Activated T-cell treated with anti-CD3 and anti-CD28 coated beads for 48 hours (primary cell): ENCODE measurements at places on chromosomes 4 and X.

GRCh38 chr4:8318509-8318908, 49.0 kb downstream of the HTRA3 start:
- DNase-seq = no peak

GRCh38 chr4:12897954-12898353, 586.2 kb downstream of the RAB28 start:
- no peak for DNase-seq

- no peak for DNase-seq
Observed at GRCh38 chr4:1014291-1015167, 3.1 kb downstream of the FGFRL1 start.

- DNase-seq = no peak
Observed at GRCh38 chr4:5992171-5992827, 25.9 kb downstream of the C4orf50 start.

DNA sequence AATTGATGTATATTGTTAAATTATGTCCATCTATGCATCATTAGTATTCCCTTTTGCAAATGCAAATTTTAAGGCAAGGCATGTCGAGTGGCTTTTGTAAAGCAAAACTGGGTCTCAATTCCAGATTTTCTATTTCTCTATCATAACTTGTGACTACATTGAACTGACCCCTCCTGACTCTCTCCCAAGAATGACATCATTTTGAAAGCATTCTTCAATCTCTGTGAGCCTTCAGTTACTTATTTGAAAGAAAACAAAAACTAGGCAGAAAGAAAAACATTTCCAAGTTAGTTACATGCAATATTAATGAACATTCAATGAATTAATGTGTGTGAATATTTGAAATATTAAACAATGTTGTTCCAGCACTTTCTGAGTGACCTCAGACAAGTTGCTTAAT, 314.3 kb upstream of the CLNK start:
- no peak for DNase-seq

GRCh38 chr4:6403400-6403685, 69.1 kb downstream of the PPP2R2C start:
- DNase-seq = no peak

GRCh38 chrX:64739792-64740378, 236.4 kb downstream of the ZC4H2 start:
- no peak for DNase-seq

DNA sequence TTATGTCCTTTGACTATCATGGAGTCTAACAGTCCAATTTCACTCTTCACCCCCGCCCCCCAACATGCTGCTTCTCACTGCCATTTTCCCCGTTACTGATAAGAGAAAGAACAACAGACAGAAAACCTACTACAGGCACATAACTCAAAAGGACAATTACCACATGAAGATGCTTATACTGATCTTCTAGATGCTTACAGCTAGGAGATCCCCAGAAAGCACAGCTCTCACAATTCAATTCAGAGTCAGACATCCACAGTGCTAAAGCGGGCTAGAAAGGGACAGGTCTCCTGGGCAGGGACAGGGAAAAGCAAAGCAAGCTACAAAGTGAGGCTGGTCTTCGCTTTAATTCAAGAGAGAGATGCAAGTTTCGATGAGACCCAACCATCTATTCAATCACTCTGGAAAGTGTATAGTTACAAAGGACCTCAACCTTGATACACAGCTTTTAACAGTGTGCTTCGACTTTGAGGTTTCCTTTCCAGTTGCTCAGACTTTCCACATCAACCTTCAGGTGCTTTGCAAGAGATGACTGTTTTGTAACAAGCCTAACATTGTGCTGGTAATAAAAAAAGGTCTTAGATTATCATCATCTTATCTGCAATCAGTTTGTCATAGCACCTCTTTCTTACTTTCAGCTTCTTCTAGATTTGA, 60.9 kb downstream of the LEF1 start:
- DNase-seq = no peak

GRCh38 chrX:49072712-49073095, 1.1 kb downstream of the PRAF2 start:
- DNase-seq = no peak

GRCh38 chr4:107546638-107547037, 173.4 kb downstream of the PAPSS1 start:
- DNase-seq = no peak

DNA sequence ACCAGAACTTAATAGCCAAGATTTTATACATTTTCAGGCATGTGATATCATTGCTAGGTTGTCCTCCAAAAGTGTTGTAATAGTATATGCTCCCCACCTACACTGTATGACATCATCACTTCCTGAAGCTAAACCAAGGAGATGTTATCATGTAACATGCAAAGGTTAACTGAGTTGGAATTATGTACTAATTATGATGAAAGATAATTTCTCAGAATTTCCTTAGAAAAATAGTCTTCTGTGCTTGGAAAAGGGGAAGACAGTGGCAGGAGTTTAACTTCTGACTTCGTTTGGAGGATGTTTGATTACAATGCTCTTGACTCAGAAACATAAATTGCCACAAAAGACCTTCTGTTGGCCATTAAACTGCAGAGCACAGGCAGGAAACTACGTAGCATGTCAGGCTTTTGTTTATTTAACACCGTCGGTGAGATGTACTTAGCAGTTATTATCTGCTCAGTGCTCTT, 83.6 kb upstream of the GUCY1A1 start:
- no peak for DNase-seq

- no peak for DNase-seq
Observed at GRCh38 chr4:86497980-86498862, 95.9 kb upstream of the PTPN13 start.

DNA sequence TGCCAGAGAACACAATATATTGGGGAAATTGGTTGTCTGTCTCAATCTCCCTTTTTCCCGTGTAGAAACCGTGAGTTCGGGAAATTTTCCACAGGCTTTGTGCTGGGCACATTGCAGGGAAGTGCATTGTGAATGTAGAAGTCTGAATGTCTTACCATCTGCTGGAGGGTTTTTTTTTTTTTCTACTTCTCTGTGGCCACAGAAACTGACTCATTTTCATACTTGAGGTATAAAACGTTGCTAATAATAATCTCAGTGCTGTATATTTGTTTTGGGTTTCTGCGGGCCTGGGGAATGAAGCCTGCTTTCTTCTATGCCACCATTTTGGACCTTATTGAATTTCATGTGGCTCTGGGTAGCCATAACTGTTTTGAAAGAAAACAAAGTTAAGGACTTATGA, 1001.2 kb downstream of the STIM2 start:
- no peak for DNase-seq

GRCh38 chrX:44962944-44963343, 90.0 kb downstream of the KDM6A start:
- DNase-seq = no peak

DNA sequence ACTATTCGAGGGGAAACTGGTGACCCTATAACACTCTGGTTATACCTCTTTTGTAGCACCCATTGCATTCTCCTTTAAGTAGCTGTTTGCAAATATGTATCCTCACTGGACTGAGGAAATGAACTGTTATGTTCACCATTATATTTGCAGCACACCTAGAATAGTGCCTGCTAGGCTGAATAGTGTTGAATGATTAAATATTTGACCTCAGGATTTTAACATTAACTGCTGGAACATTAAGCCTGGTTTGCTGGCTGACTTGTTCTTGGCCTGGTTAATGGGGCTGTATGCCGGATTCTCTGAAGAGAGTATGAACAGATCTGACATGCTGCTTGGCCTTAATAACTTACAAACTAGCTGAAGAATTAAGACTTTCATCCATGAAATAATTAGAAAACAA, 80.1 kb downstream of the RS1 start:
- DNase-seq = no peak

GRCh38 chr4:150739591-150739990, 157.6 kb downstream of the MAB21L2 start:
- DNase-seq = no peak

DNA sequence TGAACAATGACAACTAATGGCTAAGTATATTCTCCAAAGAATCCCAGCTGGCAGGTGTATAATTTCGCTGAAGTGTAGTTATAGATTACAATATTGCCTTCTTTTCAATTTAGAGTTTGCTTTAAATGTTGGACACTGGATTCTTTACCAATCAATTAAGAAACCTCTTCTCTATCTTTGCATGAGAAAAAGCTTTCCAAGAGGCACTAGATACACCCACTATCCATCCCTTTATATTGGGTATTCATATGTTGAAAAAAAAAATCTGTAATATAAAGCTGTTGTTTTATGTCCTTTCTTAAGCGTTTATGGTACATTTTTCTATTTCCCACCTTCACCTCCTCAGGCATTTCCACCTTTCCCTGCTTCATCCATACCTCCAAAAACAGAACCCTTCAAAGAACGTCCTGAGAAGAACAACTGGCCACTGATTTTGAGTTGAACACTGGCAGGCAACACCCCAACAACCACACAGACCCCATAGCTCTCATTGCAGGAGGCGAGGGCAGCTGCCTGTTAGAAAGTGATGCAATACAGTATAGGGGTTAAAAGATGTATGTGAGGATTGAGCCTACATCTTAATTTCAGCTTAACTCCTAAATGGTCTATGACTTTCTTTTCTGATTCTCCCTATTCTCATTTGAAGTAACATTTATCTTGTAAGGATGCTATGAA, 11.8 kb downstream of the ADH6 start:
- no peak for DNase-seq

DNA sequence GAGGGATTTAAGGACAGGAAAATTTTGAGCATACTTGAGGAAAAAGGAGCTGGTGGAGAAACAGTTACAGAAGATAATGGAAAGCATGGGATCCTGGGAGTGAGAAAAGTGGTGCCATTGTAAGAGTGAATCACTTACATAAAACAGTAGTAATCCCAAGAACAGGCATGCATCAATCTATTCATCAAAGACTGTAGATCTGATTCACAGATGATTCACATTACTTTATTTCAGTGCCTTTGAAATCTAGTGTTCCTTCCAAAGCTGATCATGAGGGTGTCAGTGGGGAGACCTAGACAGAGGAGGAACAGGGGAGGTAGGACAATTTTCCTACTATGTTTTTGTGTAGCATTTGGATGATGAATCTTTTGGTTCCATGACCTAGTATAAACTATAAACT, 102.7 kb downstream of the TAB3 start:
- no peak for DNase-seq

DNA sequence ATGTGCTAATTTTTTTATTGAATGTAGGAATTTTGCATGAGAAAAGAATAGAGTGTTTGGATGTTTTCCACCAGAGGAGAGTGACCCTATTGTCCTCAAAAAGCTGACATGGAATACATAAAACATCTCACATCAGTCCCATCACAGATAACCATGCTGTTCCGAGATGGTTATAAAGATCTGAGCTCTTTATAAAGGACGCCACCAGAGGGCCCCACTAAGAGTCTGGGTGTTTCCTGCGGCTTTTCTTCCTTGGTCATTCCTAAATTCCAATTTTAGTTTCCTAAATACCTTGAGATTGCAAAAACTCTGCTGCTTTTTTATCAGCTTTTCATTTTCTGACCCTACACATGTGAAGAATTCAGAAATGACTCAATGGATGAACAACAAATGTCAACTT, 504.5 kb upstream of the FRG1 start:
- no peak for DNase-seq

GRCh38 chrX:130280901-130281300, 12.2 kb upstream of the ZNF280C start:
- DNase-seq = no peak

DNA sequence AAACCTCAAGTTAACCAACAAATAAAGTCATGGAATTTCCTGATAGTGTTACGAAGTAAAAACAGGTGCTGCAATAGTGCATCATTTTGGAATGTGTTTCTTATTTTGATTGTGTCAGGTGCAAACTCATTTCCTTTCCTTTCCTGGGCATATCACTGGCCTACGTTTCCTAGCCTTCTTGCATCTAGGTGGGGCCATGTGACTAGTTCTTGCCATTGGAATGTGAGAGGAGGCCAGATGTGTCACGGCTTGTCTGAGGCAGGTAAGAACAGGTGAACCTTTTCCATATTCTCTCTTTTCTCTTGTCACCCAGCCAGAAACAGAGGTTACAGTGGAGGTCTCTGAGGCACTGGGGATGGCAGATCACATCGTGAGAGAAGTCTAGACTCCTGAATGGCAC, 868.0 kb downstream of the RPA4 start:
- no peak for DNase-seq

DNA sequence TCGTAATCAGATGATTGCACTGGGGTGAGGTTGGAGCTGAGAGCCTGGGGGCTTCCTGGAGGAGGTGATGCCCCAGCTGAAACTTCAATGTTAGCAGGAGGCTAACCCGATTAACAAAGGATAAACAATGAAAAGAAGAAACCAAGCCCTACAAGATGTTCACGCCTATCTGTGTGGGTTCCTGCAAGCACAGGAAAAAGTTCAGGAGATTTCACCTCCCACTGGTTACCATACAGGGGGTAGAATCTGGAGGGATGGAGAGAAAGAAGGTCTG, 27.5 kb downstream of the JAKMIP1 start:
- DNase-seq = no peak

DNA sequence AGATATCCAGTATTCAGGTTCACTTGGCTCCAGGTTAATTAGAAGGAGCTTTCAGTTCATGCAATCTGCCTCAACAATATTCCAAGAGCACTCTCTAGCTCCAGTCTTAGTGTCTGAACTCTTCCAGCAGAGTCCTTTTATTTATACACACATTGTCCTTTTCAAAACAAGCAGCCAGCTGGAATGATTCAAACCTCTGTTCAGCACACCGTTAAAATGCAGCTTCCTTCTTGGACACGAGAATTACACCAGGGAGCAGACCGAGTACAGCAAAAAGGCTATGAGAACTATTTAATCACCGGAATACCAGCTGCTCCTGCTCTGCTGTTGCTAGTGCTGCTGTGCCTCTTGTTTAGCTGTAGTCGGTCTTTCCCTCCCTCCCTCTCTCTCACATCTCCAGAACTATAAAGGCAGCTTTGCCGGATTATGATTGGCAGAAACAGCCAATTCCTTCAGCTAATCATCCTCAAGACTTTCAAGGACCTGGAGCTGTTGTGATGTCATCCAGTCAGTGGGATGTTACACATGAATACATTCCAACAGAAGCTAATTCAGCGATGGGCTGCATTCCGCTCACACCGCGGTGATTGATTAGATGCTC, at the start of gene NDST4:
NDST4 (minus strand) TSS at position 115 of the 601 bp plus-strand sequence. CDS start 36,584 bp downstream, outside the sequence.
- DNase-seq = no peak

DNA sequence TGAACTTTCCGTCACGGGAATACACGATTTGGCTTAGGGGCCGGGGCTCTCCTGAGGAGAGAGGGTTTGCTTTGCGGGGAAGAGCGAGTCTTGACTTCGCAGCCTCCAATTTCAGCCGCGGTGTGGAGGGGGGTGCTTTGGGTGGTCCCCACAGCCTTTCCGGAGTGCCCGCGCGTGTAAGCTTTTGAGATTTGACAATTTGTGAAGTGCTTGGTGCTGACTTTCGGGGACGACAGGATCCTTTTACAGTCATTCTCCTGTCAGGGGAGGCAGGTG, 355 bp downstream of the SCML1 start:
- no peak for DNase-seq

- peak; percentile 1 for DNase-seq
Observed at GRCh38 chrX:52574416-52575275, 57.8 kb upstream of the XAGE1B start.

GRCh38 chr4:113700602-113701150, 60.9 kb downstream of the CAMK2D start:
- no peak for DNase-seq

DNA sequence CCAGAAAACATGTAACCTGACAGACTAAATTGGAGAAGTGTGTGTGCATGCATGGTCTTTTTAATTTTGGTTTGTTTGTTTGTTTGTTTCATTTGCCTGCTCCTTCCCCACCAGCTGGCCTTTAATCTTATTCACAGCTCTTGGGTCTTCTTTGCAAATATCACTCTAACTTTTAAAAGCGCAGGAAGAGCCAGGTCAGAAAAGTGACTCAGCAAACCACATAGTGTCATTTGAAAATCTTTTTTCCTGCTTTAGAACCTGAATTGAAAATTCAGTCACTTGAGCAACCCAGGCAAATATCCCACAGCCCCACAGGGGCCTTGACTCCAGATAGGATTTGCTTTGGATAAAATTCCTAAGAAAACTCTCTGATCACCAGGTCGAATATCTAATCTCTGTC, 4.6 kb downstream of the TMEM255A start:
- DNase-seq = no peak
